Stimulated activated CD8-positive, alpha-beta memory T cell treated with anti-CD3 and anti-CD28 coated beads, Interleukin-2, amount 100 ng/mL, for 48 hours (primary cell): ENCODE measurements at places on chromosomes 1 and 21.

GRCh38 chr21:38323721-38324531 lies 67.1 kb downstream of the KCNJ15 start:
- DNase-seq: no peak

GRCh38 chr1:13600762-13601453 lies 17.3 kb downstream of the PDPN start:
- no peak for DNase-seq

DNA sequence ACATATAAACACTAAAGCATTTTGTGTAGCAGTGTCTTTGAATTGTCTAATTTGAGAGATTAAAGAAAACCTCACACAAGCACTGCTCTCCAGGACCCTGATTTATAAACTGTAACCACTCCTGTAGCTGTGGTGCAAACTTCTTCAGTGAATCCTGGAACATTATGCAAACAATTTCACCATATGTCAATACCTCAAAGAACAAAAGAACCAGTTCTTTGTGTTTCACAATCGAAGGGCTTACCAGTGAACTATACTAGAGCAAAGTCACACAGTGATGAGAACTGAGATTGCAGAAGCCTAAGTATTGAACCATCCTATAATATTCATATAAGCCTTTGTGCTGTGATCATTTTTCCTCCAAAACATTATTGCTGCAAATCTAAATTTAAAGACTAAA lies 21.5 kb downstream of the DPH5 start:
- no peak for DNase-seq

GRCh38 chr1:116448785-116449385 lies 75.8 kb downstream of the ATP1A1 start:
- DNase-seq: no peak

DNA sequence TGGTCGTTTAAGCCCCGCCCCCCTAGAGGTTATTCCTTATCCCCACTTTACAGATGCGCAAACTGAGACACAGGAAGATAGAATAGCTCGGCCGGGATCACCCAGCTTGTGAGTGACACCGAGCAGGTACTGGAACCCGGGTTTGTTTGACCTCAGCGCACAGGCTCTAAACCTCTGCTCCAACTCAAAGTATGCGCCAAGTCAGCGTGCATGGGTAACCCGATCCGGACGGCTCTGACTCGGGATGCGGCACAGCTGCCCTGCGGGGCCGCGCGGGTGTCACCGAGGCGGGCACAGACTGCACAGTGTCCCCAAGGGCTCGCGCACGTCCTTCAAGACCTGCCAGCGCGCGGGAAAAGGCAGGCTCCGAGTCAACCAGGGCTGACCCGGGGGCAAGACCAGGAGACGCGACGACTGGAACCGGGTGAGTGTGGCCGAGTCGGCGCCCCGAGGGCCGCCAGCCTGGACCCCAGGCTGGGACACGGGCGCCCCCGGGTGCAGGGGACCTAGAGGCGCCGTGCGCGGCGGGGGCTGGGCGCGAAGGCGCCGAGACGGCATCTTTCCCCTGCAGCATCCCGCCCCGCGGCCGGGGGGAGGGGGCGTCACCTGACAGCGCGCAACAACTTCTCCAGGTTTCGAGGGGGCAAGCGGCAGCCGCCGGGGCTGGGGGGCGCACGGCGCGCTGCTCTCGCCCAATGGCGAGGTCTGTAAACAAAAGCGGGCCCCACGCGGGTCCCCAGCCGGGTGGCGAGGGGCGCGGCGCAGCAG lies 101.9 kb upstream of the SOD1 start:
- DNase-seq: no peak

- DNase-seq: no peak
These were observed 5.9 kb downstream of the RCSD1 start for GRCh38 chr1:167635941-167636340.

DNA sequence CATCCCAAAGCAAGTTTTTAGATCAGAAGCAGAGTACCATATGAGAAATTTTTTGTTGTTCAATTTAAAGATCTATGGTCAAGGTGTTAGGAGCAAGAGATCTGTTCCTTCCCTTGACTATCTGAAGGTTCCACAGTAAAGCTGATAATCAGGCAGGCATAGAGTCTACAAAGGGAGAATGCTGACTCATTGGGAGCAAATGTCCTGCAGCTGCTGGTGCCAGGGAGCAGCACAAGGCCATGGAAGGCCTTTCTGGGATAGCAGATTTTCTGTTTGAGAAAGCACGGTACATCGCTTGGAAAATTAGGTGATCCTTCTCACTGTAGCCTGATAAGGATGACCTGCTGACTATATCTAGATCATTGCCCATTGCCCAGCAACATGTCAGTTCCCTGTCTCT lies 210.1 kb upstream of the C1orf87 start:
- DNase-seq: no peak

DNA sequence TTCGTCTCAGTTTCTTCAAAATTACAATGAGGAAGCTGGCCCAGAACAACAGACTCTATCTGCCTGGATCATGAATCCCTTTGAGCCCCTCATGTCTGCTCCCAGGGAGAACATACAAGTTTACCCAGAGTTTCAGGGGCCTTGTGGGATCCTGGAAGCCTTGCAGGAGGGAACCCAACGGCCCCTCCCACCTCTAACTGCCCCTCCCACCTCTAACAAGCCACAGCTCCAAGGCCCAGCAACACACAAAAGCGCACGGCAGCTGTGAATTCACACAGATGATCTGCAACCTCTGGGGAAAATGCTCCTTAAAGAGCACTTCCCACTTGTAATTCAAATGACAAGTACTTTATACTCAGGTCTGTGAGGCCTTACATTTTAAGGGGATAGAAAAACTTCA lies 113.3 kb downstream of the NPHP4 start:
- DNase-seq: no peak
